ENCODE measurements at places on chromosomes 5 and 9. TPM values are rescaled to one million over a fixed set of nuclear protein-coding genes. Genes with fewer than 3 reads are reported as not detected.

Gene CTNND2
- not detected for total RNA-seq

Gene PPIC
- not detected for total RNA-seq

Gene SLC25A48
- total RNA-seq = not detected

Gene SPATA31E1
- not detected for total RNA-seq

Gene GLT6D1
- total RNA-seq = not detected

Gene HTR4
- not detected for total RNA-seq

Gene SMIM33
- 0.59 TPM for total RNA-seq

Gene TRIM36
- total RNA-seq = 0.16 TPM

Gene ST8SIA4
- total RNA-seq = 73.8 TPM

Measured in T-helper 2 cell treated with Interferon-gamma antibody and Interleukin-4, amounts not matched to agents 100 ng/mL and 5 ng/mL, for 36 hours (primary cell).